ENCODE measurements at places on chromosomes 3 and 15.
A peak's percentile ranks its signal among the peaks of the same experiment; 100 is the strongest.

DNA sequence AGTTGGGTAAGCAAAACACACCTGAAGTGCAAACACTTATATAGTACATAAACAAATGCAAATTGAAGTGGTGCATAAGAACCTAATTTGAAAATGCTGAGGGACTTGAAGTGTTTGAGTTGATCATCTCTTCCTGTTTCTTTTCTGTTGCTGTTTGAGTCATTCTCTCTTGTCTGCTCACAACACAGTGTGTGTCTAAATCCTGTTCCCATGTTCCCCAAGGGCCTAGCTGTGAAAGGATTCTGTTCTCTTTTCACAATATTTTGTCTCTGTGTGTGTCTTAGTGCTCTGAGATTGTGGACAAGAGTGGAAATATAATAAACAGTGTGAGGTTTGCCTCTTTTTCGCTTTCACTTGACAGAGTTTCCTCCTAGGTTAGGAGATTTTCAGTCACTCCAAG is 6.1 kb downstream of the CD96 start:
- peak; percentile 23 for DNase-seq

DNA sequence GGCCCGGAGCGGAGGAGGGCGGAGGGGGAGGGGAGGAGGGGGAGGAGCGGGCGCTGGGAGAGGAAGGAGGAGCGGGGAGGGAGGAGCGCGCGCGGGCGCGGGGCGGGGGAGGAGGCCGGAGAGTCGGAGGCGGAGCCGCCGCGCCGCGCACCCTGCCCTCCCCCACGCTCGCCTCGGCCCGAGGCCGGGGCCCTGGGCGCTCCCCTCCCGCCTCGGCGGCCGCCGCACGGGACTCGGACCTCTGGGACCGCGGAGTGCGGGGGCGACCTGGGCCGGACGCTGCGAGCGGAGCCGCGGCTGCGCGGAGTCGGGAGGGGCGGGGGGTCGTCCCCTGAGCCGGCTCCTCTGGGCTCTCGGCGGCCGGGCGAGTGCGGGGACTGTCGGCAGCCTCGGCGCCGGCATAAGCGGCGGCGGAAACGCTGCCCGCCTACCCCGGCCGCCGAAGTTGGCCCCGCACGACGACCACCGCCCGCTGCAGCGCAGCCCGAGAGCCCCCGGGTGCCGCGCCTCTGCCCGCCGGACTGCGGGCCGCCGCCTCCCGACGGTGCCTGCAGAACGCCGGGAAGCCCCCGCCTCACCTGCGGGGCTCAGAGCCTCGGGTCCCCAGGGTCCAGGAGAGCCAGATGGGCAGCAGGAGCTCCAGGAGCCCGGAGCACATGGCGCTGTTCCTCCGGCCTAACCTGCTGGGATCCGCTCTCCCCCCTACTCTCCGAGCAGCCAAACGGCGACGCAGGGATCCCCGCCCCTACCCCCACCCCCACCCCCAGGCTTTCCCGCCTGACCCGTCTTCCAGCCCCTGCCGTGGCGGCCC is 406 bp upstream of the GABRB3 start:
- DNase-seq: peak; percentile 2

DNA sequence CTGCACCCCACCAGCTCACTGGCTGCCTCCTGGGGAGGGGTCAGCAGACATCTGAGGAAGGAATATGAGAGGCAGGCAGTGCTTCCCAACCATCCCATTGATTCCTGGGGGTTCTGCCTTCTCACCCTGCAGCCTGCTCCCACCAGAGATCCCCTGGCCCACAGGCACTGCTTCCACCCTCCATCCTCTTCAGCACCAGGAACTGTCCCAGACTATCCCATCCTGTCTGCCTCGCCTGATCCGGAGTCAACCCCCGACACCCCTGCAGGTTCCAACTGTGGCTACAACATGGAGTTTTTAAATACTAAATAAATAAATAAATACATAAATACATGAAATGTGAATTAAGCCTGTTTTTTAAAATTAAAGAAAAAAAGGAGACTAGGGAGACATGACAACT is 43.6 kb downstream of the CACNA2D2 start:
- no peak for DNase-seq

GRCh38 chr15:45200799-45201556 is 13.2 kb upstream of the SHF start:
- peak; percentile 84 for DNase-seq

DNA sequence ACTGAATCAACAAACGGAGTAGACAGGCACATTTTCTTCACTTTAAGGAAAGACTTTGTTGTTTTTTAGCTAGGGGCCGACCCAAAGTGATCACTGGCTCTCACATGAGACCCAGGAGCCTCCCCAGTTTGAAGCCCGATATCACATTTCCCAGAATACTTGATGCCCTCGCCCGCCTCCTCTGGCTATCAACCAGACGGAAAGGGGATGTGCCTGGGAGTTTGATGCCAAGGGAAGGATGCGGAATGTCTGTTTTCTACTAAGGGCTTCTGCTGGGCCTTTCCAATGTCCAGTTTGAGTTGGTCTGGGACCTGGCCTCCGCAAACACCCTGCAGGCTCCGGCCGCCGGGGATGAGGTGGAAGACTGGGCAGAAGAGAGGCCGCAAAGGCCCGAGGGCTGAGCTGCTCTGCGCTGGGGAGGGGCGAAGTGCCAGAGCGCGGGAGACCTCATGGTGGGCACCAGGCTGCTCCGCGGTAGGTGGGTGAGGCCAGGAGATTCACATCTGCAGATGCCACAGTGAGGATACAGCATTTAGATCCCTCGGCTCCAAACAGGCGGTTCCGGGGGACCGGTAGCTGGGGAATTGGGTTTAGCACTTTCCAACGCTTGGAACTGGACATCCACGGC is 491 bp upstream of the ZNF774 start:
- DNase-seq: no peak

GRCh38 chr15:35479423-35479822 is 66.5 kb downstream of the DPH6 start:
- DNase-seq: no peak

DNA sequence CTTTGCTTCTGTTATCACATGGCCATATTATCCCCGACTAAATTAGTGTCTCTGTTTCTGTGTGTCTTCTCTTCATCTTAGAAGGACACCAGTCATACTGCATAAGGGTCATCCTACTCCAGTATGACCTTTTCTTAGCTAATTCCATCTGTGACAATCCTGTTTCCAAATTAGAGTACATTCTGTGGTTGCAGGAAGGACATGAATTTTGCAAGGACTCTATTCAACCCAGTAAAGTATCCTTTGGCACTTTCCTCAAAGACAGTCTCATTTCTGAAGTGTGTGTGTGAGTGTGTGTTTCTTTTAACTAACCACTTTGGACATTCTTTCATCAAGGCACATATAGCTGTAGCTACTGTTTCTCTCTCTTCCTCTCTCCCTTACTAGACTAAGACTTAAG is 15.2 kb upstream of the MME start:
- DNase-seq: no peak

GRCh38 chr3:112005091-112005672 is 6.5 kb downstream of the TAGLN3 start:
- no peak for DNase-seq

- DNase-seq: peak; percentile 38
Measured at GRCh38 chr15:101500865-101501551, 11.5 kb upstream of the PCSK6 start.

GRCh38 chr15:50496692-50497091 is 49.8 kb downstream of the USP50 start:
- DNase-seq: no peak

- no peak for DNase-seq
Measured at GRCh38 chr3:73828348-73828747, 203.6 kb upstream of the PDZRN3 start.

DNA sequence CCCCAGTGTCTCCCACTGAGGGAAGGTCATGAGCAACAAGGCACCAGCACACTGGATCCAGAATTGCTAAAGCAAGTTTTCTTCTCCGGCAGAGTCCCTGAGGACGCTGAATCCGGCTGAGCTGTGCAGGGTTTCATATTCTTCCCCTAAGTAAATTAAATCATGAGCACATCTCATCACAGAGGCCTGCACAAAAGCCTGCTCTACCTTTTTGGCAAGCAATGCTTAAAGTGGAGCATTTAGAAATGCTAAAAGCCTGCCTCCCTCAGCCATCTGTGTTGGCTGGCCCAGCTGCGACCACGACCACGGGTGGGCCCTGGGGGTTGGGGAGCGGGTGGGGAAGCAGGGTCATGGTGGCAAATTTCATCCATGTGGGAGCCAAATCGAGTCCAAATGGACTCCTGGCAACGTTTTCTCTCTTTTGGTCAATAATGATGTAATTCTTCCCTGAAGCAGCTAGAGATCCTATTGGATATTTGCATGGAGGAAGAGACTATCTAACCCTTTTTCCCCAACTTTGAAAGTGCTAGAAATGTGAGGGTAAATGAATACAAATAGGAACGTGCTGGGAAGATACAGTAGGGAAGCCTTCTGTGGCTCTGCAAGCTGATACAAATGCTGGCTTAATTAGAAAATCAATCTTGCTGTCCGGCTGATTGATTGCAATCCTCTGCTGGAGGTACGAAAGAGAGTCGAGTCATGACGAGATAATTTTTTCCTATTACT is 532.8 kb upstream of the TBL1XR1 start:
- DNase-seq: no peak

DNA sequence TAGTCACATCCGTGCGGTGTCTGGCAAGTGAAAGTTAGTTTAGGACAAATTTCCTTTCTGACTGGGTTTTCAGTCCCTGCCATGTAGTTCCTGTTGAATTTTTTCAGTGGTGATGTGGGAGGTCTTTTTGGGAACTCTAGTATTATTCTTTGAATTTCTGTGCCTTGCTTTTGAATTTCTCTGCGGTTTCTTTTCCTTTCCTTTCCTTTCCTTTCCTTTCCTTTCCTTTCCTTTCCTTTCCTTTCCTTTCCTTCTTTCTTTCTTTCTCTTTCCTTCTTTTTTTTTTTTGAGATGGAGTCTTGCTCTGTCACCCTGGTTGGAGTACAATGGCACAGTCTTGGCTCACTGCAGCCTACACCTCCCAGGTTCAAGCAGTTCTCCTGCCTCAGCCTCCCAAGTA is 88.2 kb downstream of the CGNL1 start:
- no peak for DNase-seq

- no peak for DNase-seq
Measured at GRCh38 chr15:40448354-40448753, 7.6 kb downstream of the BAHD1 start.

GRCh38 chr15:31102039-31102321 is 455 bp upstream of the TRPM1 start:
- no peak for DNase-seq

DNA sequence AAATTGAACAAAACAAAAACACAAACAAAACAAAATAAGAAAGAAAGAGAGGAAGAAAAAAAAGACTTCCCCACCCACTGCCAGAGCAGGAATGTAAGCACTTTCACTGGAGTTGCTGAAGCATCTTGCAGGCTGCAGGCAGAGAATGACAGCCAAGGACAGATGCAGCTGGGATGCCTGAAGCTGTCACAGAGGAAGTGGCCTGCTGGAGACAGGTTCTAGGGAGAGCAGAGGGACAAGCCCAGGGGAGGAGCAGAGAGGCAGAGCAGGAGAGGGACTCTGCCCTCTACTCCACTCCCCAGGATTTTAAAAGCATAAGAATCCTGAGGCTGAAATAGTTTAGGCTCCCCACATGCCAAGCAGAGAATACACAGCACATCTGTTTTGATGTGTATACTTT is 326.2 kb downstream of the TUSC7 start:
- DNase-seq: no peak

DNA sequence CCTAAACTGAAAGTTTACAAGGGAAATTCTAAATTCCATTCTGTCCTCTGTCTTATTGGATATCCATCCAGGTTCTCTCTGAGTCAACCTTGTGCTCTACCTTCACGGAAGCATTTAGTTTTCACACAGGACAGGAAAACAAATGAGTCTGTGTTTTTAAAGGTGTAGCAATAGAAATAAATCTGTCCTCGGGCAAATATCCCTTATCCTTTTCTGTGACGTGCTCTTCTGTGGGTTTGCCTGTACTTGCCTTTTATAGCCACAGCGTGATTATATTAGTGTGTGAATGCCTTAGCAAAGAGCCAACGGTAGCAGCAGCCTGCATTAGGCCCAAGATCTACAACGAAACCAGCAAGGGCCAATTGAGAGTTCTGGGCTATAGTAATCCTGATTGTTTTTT is 127.2 kb upstream of the PLSCR5 start:
- DNase-seq: no peak

DNA sequence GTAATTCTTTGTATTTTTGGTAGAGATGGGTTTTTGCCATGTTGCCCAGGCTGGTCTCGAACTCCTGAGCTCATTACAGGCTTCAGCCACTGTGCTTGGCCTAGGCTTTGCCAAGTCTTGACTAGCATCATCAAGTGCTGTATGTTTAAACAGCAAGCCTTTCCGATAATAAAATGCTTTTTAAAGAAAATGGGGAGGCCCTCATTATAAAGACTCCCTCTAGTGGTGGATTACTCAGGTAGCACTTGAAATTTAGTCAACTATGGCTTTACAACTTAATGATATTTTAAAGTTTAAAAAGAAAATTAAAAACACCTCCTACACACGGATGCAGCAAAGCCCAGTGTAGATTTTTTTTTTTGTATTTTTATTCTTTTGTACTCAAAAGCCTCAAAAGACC is 213.6 kb downstream of the GAP43 start:
- DNase-seq: peak; percentile 67

- no peak for DNase-seq
Measured at GRCh38 chr3:195105389-195105788, 165.6 kb downstream of the XXYLT1 start.

DNA sequence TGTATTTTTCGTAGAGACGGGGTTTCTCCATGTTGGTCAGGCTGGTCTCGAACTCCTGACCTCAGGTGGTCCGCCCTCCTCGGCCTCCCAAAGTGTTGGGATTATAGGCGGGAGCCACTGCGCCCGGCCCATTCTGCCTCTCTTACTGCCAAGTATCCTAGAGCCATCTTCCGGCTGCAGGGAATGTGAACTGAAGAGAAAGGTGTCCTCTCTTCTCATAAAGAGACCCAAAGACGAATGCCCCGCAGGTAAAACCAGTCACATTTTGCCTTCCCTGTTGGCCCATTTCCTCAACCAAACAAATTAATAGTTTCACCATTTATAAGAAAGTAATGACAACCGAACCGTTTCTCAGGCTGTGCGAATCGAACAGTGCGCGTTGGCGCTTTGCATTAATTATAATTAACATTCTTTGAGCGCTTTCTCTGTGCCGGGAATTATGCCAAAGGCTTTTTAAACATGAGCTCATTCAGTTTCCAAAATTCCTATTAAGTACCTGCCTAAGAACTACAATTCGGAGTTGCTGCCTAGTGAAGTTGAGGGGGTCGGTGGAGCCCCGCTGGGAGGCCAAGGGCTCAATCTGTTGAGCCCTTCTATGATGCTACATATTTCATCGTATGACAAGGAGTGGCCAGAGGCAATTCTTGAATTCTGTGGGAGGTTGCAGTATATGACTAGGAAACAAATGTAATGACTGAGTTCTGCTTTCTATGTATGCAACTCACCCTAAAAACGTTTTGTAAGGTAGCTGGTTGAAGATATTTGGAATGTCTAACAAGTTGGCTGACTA is 819 bp upstream of the RPL24 start:
- DNase-seq: no peak

DNA sequence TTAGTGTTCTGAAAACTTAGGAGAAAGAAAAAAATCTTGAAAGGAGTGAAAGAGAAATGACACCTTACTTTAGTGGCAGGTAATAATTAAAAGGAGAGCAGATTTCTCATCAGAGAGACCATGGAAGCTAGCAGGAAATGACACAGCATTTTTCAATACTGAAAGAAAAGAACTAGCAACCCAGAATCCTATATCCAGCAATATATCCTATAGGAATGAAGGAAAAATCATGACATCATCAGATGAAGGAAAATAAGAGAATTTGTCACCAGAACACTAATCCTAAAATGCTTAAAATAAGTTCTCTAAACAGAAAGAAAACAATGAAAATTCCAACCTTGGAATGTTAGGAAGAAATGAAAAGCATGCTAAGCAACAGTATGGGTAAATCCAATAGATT is 39.8 kb upstream of the MDFIC2 start:
- DNase-seq: no peak

Data from hematopoietic multipotent progenitor cell treated with erythropoietin and hydrocortisone succinate and interleukin-3 and kit ligand, for 6 days (in vitro differentiated cells).